ENCODE measurements at places on chromosomes 5 and 9.

DNA sequence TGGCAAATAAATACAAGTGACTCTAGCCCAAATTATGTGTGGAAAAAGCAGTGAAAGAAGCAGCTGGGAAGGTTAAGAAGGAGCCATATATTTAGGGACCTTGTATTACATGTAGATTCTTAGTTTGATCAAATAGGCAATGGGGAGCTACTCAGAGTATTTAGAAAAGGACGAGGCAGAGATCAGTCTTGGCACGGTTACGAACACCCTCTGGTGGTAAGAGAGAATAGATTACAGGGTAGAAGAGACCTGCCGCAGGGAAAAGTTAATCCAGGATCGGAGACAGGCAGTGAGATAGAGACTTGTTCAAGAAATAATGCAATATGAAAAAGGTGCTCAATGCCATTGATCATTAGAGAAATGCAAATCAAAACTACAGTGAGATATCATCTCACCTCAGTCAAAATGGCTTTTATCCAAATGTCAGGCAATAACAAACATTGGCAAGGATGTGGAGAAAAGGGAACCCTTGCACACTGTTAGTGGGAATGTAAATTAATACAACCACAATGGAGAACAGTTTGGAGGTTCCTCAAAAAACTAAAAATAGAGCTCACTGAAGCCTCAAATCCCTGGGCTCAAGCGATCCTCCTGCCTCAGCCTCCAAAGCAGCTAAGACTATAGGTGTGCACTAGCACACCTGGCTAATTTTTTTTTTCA, 12.0 kb downstream of the INIP start:
- DNase-seq: no peak

GRCh38 chr5:5069851-5070250, 70.3 kb upstream of the ADAMTS16 start:
- DNase-seq: no peak

DNA sequence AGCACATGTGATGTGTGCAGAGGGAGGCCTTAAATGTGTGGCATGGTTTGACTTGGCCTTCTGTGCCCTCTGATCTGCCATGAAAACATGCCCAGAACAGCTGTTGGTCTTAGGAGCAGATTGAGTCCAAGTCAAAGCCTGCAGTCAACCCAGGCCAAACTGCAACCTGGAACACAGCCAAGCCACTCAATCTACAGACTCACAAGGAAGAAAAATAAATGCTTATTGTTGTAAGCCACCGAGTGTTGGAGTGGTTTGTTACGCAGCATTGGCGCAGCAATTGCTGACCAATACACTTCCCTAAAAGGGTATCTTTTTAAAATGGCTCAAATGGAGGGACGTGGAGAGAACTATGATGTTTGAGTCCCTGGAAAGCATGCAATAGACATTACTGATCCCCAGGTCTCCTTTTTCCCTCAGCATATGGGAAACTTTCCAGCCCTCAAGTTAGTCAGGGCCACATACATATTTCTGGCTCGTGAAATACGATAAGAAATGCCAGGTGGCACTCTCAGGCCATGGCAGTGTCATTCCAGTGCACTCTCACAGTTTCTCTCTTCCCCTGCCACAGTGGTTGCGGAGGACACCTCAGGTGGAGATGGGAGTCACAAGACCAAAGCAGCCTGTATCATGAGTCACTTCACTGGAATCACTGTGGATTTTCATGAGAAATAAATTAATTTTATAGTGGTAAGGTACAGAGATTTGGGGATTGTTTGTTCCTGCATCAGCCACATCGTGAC, 168.0 kb upstream of the ZNF618 start:
- DNase-seq: no peak

DNA sequence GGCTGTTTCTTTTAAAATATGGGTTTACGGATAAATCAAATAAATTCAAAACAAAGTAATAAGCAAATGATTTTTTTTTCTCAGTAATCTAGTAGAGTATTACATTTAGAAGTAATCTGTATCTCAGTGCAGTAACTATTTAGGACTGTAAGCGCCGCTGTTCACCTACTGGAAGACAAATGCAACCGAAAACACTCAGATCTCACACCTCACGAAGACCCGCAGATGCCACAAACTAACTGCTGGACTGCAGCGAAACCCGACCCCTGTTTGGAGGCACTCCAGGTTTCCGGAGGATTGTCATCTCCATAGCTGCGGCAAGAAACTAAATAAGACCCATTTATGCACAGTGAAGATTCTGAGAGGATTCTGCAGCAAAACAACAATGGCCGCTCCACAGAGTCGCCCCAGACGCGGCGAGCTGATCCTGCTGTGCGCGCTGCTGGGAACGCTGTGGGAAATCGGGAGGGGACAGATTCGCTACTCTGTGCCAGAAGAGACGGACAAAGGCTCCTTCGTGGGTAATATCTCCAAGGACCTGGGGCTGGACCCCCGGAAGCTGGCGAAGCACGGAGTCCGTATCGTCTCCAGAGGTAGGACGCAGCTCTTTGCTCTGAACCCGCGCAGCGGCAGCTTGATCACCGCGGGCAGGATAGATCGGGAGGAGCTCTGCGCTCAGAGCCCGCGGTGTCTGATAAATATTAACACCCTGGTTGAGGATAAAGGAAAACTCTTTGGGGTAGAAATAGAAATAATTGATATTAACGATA, at the start of gene PCDHGA8:
Gene PCDHGA8 (plus strand): TSS at position 205 of the 770 bp plus-strand sequence. CDS start 181 bp downstream, at position 386.
- no peak for DNase-seq

- no peak for DNase-seq
Measured at GRCh38 chr5:170262061-170263045, 29.6 kb downstream of the C5orf58 start.

DNA sequence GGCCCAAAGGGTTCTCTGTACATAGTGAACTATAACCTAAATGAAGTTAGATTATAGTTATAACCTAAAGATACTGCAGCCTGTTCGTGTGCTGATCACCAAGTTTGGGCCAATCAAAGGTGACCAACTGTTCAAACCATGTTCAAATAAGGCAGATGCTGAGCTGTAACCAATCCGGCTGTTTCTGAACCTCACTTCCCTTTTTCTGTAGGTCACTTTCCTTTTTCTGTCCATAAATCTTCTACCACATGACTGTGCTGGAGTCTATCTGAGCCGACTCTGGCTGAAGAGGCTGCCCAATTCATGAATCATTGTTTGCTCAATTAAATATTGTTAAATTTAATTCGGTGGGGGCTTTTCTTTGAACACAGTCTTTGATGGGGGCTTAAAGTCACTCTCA, 1920.2 kb downstream of the MAT2B start:
- no peak for DNase-seq

- no peak for DNase-seq
Measured at GRCh38 chr9:16205455-16205854, 652.6 kb downstream of the CCDC171 start.

DNA sequence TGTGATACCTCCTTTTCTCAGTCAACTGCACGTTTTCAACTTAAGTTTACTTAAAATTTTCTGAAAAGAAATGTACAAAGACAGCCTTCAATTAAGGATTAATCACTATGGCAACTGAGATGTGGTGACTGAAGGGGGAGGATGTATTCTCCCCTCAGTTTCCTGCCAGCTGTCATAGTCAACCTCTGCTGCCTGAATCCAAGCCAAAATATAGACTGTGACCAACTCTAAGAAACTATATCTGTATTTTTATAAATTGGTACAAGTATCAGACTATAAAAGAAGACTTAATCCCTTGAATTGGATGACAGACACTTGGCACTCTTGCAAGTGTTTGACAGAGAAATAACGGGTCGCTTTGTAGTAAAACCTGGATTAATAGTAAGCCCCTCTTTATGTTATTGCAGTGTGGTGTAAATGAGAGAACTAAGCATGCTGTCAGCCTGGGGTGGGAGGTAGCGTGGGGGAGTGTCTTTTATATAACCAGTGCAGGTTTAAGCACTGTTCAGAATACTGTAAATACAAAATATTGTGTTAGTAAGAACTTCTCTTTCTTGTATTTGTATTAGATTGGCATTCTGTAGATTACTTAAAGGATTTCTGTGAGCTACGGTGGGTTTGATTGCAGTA, 106.4 kb downstream of the ERCC6L2 start:
- DNase-seq: no peak

DNA sequence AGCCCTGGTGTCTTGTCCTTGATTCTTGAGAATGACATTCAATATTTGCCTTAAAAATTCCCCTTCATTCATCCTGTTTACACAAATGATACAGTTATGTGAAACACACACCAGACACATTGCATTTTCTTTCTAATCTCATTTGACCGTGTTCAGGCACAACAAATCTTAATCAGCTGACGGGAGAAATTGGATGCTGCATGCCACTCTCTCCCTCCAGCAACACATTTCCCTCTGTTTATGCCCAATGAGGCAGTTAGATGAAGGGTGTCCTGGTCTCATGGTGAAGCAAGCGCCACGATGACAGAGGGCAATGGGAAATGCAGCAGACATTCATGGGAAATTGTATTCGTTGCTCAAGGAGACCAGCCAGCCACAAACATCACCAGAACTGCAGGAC, 3.2 kb upstream of the FGF1 start:
- DNase-seq: no peak

GRCh38 chr5:1707467-1707866, 92.2 kb downstream of the MRPL36 start:
- DNase-seq: no peak

DNA sequence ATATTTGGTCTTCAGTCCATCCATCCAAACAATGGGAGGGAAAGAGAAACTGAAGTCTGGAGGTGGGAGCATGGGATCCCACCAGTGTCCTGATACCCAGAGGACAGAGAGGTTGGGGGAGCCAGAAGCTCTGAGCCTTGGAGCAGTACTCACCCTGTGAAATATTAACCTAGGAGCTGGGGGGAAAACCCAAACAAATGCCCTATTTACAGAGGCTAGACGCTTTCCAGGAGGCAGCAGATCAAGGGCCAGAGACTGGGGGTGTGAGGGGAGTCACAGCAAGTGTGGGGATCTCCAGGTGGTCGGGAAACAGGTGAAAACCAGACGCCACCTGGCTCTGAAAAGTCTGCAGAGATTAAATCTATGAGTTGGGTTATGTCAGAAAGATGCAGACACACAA, 6.2 kb downstream of the ZER1 start:
- no peak for DNase-seq

DNA sequence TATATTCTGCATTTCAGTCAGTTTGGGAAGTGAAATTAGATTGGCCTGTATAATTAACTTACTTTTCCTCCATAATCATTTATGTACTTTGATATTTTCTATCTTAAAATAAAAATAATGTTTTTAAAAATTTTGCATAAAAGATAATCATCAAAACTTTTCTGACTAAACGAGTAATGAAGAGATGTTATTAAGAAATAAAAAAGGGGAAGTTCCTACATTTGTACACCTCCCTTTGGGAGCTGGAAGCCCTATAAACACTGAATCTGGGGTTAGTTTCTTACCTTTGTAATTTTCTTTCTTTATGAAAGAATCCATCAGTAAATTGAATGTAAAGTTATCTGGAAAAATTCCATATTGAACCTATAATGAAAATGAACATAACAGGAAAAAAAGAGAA, 86.2 kb downstream of the MRPS27 start:
- no peak for DNase-seq

- no peak for DNase-seq
Measured at GRCh38 chr5:80125962-80126480, 90.9 kb downstream of the THBS4 start.

DNA sequence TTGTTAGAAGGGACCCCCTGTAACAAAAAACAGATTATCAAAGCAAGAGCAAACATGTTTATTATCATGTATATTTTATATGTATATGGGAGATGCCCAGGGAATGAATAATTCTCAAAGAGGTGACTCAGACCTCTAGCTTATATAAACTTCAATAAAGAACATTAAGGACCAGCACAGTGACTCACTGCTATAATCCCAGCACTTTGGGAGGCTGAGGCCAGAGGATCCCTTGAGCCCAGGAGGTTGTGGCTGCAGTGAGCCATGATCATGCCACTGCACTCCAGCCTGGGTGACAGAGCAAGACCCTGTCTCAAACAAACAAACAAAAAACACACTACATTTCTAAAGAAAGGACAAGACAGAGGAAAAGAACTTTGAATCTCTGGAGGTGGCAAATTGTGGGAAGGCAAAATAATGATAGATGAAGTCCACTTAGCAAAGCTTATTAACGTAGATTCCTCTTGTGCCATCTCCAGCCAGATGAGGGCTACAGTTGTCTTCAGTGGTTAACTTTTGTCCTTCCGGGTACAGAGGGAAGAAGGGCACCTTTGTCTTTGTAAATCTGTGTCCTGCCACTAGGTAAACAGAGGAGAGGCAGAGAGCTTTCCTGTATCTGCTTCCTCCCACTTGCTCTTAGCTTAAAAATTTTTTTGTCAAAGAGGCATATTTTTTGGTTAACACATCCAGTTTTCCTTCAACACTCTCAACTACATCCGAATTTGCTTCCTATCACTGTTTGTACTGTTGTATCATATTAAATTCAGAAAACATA, 7.5 kb upstream of the RFK start:
- DNase-seq: no peak

GRCh38 chr5:124433170-124433569, 313.3 kb downstream of the ZNF608 start:
- no peak for DNase-seq

- DNase-seq: no peak
Measured at GRCh38 chr5:72599519-72600370, 92.5 kb upstream of the ZNF366 start.

DNA sequence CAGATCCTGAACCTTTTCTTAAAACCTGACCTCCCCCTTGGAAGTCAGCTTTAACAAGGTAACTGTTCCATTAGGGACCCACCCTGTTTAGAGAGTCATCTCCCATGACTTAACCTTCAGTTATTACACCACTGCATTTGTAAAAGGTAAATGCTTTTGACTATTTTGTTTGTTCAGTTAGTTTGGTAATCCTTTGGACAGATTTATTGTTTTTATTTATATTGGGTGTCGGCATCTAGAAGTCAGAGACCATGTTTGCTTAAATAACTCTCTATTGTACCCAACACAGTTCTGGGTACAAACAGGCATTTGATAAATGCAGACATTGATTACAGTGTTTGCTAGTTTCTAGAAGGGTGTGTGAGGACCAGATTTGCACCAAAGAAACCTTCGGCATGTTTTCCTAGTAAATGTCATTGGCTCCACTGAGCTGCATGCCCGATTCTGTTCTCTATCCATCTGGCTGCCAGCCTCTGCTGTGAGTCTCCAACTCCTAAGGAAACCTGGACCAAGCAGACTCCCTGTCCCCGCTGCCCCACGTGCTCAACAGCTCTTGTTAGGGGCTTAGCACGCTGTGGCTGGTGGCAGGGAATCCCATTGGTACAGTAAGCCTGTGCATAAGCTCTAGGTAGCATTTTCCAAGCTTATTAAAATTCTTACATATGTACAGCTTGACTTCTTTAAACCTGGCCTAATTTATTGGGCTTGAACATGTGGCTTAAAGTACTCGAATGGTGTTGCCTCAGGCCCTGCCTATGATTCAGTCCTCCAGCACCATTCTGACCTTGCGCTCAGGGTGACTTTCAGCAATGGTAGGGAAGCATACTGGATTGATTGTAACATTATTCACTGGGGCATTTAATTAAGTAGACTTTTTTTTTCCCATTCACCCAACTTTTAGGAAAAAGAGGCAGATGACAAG, 6.6 kb downstream of the PCBD2 start:
- no peak for DNase-seq

GRCh38 chr9:103734471-103734870, 359.6 kb upstream of the SMC2 start:
- no peak for DNase-seq

GRCh38 chr9:98295824-98296223, 40.4 kb upstream of the TBC1D2 start:
- no peak for DNase-seq

- no peak for DNase-seq
Measured at GRCh38 chr9:115912086-115912485, 241.5 kb upstream of the PAPPA start.

- DNase-seq: no peak
Measured at GRCh38 chr5:161311146-161311708, 235.3 kb downstream of the GABRB2 start.
